ENCODE measurements at places on chromosomes 2 and 18.
A peak's percentile ranks its signal among the peaks of the same experiment; 100 is the strongest.

DNA sequence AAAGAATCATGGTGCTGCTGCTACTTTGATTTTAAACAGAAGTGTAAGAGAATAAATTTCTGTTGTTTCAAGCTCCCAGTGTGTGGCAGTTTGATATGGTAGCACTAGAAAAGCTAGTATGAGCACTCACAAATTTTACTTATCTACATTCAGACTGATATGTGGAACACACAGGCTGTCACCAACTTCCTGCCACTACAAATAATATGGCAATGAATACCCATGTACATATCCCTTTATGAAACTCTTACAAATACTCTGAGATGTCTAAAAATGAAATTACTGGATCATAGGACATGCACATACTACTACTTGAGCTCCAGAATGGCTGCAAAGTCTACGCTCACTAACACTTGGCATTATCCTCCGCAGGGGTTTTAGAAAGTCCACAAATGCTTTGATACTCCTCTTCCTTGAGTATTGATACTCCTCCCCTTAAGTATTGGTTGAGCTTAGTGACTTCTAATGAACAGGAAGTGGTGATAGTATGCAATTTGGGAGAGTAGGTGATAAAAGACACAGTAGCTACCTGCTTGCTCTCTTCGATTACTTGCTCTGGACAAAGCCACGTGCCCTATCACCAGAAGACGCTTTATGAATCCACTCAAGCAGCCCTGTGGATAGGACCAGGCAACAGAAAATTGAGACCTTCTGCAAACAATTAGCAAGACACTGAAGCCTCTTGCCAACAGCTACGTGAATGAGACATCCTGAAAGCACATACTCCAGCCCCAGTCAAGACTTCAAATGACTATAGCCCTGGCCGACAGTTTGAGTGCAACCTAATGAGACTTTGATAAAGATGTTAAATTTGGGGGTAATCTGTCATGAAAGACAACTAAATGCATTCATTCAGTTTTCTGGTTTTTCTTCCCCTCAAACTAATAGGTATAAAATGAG lies 35.4 kb downstream of the FBXO11 start:
- no peak for DNase-seq
- H3K27ac ChIP-seq = peak overlapping the region; percentile 65
- peaks cover 17% of the 10 kb centered on the region for H3K36me3 ChIP-seq
- peak overlapping the region; percentile 3 for H3K4me3 ChIP-seq
- peaks cover 71% of the 10 kb centered on the region for H3K4me1 ChIP-seq

- DNase-seq = no peak
- peaks cover 36% of the 10 kb centered on the region for H3K27me3 ChIP-seq
- H3K4me3 ChIP-seq = no peak overlapping the region
- no peaks in the 10 kb centered on the region for H3K36me3 ChIP-seq
- H3K27ac ChIP-seq = no peak overlapping the region
- no peaks in the 10 kb centered on the region for H3K4me1 ChIP-seq
Observed at GRCh38 chr2:19744456-19745199, 157.2 kb downstream of the TTC32 start.

- no peak overlapping the region for H3K27ac ChIP-seq
- no peak overlapping the region for H3K4me3 ChIP-seq
- H3K36me3 ChIP-seq = no peaks in the 10 kb centered on the region
- no peak for DNase-seq
- H3K27me3 ChIP-seq = peaks cover 30% of the 10 kb centered on the region
- no peaks in the 10 kb centered on the region for H3K4me1 ChIP-seq
Observed at GRCh38 chr2:86360776-86361175, 23.4 kb upstream of the REEP1 start.

- no peaks in the 10 kb centered on the region for H3K4me1 ChIP-seq
- DNase-seq = no peak
- H3K4me3 ChIP-seq = no peak overlapping the region
- H3K27ac ChIP-seq = no peak overlapping the region
Observed at GRCh38 chr2:33202641-33203522, 256.1 kb downstream of the LTBP1 start.

GRCh38 chr18:70288171-70288850 lies 534 bp upstream of the SOCS6 start:
- peaks cover 10% of the 10 kb centered on the region for H3K4me1 ChIP-seq
- H3K36me3 ChIP-seq = no peaks in the 10 kb centered on the region
- peak overlapping the region; percentile 59 for H3K4me3 ChIP-seq
- H3K27me3 ChIP-seq = peaks cover 39% of the 10 kb centered on the region
- no peak overlapping the region for H3K27ac ChIP-seq

- no peak for DNase-seq
- no peak overlapping the region for H3K27ac ChIP-seq
- no peaks in the 10 kb centered on the region for H3K27me3 ChIP-seq
- no peaks in the 10 kb centered on the region for H3K36me3 ChIP-seq
Observed at GRCh38 chr2:188333751-188334524, 42.3 kb downstream of the GULP1 start.

DNA sequence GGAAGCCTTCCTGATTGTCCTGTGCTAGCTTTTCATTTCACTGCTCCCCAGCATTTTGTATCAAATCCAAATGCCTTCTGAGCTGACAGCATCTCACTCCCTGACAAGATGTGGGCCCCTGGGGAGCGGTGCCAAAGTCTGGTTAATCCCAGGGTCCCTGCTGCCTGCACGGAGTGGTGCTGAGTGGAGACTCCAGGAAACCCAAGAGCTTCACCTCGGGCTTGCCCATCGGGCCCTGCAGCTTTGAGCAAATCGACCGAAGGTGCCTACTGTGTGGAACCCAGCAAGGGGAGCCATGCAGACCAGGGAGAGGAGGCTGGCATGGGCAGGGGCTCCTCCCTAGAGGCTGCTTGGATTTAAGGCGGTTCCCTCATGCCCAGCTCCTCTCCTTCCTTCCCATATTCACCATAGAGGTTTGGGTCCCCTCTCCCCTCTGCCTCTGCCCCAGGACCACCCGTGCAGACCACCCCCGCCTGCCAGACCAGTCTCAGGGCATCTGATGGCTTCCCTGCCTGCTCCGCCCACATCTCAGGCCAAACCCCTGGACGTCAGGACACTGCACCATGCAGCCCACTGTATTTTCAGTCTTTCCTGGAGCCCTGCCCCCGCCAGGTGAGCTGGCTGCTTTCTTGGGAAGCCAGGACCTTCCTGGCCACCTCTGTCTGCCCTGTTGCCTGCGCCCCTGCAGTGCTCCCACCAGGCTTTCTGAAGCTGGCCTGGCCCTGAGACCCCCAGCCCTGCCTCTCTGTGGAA lies 37.8 kb downstream of the RRM2 start:
- no peak overlapping the region for H3K4me3 ChIP-seq
- H3K36me3 ChIP-seq = peaks cover 2% of the 10 kb centered on the region
- H3K27me3 ChIP-seq = no peaks in the 10 kb centered on the region

Data from central memory CD8-positive, alpha-beta T cell (primary cell).